ENCODE measurements at places on chromosomes 16 and 17.

GRCh38 chr17:27793168-27793905, 7.0 kb downstream of the NOS2 start:
- no peak for DNase-seq
- H3K27me3 ChIP-seq: peaks cover 13% of the 10 kb centered on the region
- no peak overlapping the region for H3K27ac ChIP-seq
- no peak overlapping the region for H3K4me3 ChIP-seq

DNA sequence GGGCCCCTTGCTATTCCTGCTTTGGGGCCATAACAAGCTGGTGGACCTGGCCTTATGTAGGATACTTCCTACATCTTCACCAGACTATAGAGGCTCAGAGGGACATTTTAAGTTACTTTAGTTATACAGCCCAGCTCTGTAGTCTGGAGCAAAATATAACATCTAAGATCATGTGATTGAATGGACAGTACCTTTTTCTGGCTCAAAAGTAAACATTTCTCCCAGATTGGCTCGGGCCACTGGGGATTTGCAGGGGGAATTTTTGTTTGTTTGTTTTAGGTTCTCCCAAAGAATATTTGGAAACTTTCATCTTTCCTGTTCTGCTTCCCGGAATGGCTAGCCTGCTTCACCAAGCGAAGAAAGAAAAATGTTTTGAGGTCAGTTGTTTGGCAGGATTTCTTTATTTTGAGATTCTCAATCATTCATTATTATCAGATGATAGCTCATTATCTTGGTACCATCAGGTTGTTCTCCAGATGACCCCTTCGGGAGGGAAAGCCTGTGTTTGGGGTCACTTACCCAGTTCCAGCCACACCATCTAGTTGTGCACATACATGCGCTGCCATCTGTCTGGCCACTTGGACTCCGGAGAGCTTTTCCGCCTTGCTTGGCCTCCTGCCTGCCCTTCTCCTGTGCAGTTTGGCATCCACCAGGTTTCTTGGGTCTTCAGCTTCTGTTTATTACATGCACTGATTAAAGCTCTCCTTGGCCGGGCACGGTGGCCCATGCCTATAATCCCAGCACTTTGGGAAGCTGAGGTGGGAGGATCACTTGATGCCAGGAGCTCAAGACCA, 17.2 kb downstream of the IQCK start:
- DNase-seq: no peak
- peaks cover 9% of the 10 kb centered on the region for H3K4me1 ChIP-seq
- H3K4me3 ChIP-seq: no peak overlapping the region
- no peaks in the 10 kb centered on the region for H3K27me3 ChIP-seq
- no peak overlapping the region for H3K27ac ChIP-seq

GRCh38 chr17:67532326-67532871, 155.3 kb downstream of the PITPNC1 start:
- no peak overlapping the region for H3K4me3 ChIP-seq
- no peak for DNase-seq
- H3K36me3 ChIP-seq: no peaks in the 10 kb centered on the region
- H3K27me3 ChIP-seq: no peaks in the 10 kb centered on the region
- peaks cover 20% of the 10 kb centered on the region for H3K4me1 ChIP-seq

- H3K4me1 ChIP-seq: no peaks in the 10 kb centered on the region
- H3K4me3 ChIP-seq: no peak overlapping the region
- no peaks in the 10 kb centered on the region for H3K36me3 ChIP-seq
- peaks cover 28% of the 10 kb centered on the region for H3K27me3 ChIP-seq
- no peak for DNase-seq
Observed at GRCh38 chr16:29107299-29107698, 122.4 kb downstream of the LAT start.

DNA sequence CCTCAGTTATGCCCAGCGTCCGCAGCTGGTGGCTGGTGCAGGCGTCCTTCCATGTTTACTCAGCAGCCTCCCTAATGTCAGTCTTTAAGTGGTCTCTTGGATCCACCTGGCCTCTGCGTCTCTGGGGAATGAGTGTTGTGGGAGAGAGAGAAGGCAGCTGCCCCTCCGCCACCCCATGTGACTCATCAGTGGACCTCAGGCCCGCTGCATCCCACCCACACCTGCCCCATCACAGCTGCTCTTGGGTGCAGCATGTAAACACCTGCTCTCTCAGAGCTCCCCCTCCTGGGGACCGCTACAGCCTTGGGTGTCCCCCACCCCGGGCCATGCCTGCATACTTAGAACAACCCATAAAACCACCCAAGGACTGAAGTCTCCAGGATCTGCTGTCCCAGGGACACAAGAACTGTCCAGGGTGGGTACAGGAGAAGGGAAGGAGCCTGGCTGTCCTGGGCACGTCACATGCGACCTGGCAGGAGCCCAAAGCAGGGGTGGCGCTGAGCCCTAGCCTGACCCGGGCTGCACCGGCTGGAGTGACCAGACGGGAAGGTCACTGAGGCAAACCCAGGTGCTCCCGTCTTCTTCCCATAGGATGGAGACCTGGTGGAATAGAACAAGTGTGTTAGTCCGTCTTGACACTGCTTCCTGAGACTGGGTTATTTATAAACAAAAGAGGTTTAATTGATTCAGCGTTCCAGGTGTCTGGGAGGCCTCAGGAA, 4.2 kb downstream of the C16orf90 start:
- DNase-seq: peak; percentile 40
- peaks cover 28% of the 10 kb centered on the region for H3K4me1 ChIP-seq
- H3K27me3 ChIP-seq: peaks cover 3% of the 10 kb centered on the region
- no peaks in the 10 kb centered on the region for H3K36me3 ChIP-seq
- no peak overlapping the region for H3K4me3 ChIP-seq

- H3K4me3 ChIP-seq: peak overlapping the region; percentile 68
- peaks cover 80% of the 10 kb centered on the region for H3K4me1 ChIP-seq
- peak; percentile 90 for DNase-seq
- no peaks in the 10 kb centered on the region for H3K27me3 ChIP-seq
- peak overlapping the region; percentile 77 for H3K27ac ChIP-seq
- no peaks in the 10 kb centered on the region for H3K36me3 ChIP-seq
Observed at GRCh38 chr16:14405611-14406537, 224.2 kb downstream of the PARN start.

DNA sequence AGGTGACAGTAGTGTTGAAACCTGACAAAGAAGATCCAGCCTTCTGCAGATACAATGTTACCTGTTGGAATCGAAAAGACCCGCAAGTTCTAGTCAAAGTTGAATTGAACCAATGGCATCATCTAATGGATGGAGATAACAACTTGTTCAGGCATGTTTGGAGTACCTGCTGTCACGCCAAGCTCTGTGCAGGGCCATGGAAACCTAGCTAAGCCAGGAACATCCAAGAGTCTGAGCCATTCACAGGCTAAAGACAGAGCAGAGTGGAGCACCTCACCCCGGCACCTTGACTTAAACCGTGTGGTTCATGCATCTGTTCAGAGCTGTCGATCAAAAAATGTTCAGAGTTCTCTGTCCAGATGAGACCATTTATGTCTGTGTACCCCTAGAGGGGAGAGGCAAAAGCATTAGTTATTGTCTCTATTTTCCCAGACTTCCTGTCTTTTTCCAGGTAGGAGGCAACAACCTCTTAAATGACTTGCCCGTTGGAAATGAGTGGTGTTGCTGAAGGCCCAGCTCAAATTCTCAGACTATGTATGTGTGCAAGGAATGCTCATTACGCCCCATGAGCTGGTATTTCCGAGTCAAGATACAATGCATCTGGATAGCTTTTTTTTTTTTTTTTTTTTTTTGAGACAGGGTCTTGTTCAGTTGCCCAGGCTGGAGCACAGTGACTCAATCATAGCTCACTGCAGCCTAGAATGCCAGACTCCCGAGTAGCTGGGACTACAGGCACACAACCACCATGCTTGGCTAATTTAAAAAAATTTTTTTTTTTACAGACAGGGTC, 44.9 kb upstream of the XYLT1 start:
- H3K4me3 ChIP-seq: no peak overlapping the region
- no peaks in the 10 kb centered on the region for H3K27me3 ChIP-seq
- H3K27ac ChIP-seq: no peak overlapping the region
- H3K36me3 ChIP-seq: no peaks in the 10 kb centered on the region
- no peak for DNase-seq
- H3K4me1 ChIP-seq: no peaks in the 10 kb centered on the region

DNA sequence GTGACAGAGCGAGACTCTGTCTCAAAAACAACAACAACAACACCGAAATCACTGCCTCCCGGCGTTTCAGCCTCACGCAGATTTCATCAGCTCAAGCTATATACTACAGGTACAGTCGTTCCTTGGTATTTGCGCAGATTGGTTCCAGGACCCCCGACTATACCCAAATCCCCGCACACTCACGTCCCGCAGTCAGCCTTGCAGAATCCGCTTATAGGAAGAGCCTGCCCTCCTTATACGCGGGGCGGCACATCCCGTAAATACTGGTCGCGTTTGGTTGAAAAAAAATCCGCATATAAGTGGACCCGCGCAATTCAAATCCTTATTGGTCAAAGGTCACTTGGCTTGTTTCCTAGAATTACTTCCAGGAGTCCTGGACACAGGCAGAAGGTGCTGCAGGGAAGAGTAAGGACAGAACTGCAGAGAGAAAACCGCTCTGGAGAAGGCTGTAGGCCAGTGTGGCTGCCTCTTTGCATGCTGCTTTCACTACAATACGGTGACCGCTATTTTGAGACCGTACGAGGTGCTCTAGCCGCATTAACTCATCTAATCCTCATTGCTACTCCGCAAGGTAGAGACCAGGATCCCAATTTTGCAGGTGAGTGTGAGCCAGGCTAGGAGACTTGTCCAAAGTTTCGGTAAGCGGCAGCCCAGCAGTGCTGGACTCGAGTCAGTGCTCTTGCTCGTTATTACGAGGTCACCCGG, 718 bp downstream of the NDUFAB1 start:
- H3K4me1 ChIP-seq: peaks cover 31% of the 10 kb centered on the region
- peak; percentile 61 for DNase-seq
- no peaks in the 10 kb centered on the region for H3K27me3 ChIP-seq
- H3K4me3 ChIP-seq: peak overlapping the region; percentile 72
- peaks cover 34% of the 10 kb centered on the region for H3K36me3 ChIP-seq
- H3K27ac ChIP-seq: peak overlapping the region; percentile 80

DNA sequence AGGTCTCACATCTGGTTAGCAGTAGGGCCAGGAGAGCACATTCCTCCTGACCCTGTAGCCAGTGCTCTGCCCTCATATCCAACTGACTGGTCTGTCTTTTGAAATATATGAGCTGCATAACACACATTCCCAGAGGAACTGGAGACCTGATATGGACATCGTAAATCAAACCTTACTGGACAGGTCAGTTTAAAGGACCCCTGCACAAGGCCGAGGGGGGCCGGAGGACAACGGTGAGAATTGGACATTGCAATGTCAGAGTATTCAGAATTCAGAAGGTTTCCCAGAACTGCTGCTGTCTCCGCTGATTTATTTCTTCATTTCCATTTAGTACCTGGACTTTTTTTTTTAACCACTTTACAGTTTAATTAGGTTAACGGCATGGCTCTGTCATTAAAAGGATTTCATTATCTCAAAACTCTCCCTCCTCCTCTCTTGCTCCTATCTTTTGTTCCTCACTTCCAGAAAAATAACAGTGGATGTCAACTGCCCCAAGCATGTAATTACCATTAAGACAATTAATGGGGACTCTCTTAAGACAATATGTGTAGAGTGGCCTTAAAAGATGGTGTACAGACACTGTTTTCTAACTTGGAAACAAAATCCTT, 4.9 kb downstream of the PMFBP1 start:
- H3K4me3 ChIP-seq: no peak overlapping the region
- DNase-seq: no peak
- H3K27me3 ChIP-seq: no peaks in the 10 kb centered on the region
- no peaks in the 10 kb centered on the region for H3K4me1 ChIP-seq
- no peaks in the 10 kb centered on the region for H3K36me3 ChIP-seq

GRCh38 chr17:77085926-77086432, 54.8 kb upstream of the SEC14L1 start:
- no peaks in the 10 kb centered on the region for H3K36me3 ChIP-seq
- H3K4me3 ChIP-seq: no peak overlapping the region

DNA sequence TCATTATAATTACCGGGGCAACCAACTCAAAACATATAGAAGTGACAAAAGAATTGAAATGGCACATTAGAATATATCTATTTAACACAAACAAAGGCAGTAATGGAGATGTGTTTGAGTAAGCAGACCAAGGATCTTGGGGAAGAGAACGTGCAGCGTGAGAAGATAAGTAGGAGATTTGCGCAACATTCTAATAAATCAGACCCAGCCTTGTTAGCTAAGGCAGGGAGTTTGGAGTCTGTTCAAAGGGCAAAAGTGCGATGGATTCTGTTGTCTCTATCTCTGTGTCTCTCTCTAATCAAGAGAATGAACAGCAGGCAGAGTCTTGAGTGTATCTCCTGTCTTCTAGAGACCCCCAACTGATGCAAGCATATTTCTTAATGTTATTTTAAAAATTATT, 55.0 kb upstream of the FA2H start:
- no peaks in the 10 kb centered on the region for H3K36me3 ChIP-seq
- no peaks in the 10 kb centered on the region for H3K27me3 ChIP-seq
- no peak for DNase-seq
- H3K4me1 ChIP-seq: 0 out of 2 replicates have a peak, but pooled peaks cover 8% of the 10 kb centered on the region
- no peak overlapping the region for H3K4me3 ChIP-seq
- no peak overlapping the region for H3K27ac ChIP-seq

GRCh38 chr17:77613218-77613617, 345.3 kb upstream of the TNRC6C start:
- H3K27ac ChIP-seq: no peak overlapping the region
- H3K27me3 ChIP-seq: peaks cover 14% of the 10 kb centered on the region
- H3K4me3 ChIP-seq: no peak overlapping the region
- no peak for DNase-seq
- no peaks in the 10 kb centered on the region for H3K36me3 ChIP-seq

- H3K4me3 ChIP-seq: peak overlapping the region; percentile 58
- DNase-seq: peak; percentile 54
- peaks cover 35% of the 10 kb centered on the region for H3K4me1 ChIP-seq
- H3K27me3 ChIP-seq: no peaks in the 10 kb centered on the region
- no peak overlapping the region for H3K27ac ChIP-seq
Observed at GRCh38 chr16:31460582-31461002, 1.3 kb downstream of the ARMC5 start.

- DNase-seq: no peak
- no peaks in the 10 kb centered on the region for H3K36me3 ChIP-seq
- H3K27me3 ChIP-seq: no peaks in the 10 kb centered on the region
- H3K4me3 ChIP-seq: no peak overlapping the region
Observed at GRCh38 chr16:17038415-17038814, 432.3 kb downstream of the XYLT1 start.

- no peak for DNase-seq
- no peak overlapping the region for H3K27ac ChIP-seq
- H3K27me3 ChIP-seq: no peaks in the 10 kb centered on the region
- H3K4me3 ChIP-seq: no peak overlapping the region
- H3K4me1 ChIP-seq: 0 out of 2 replicates have a peak, but pooled peaks cover 8% of the 10 kb centered on the region
Observed at GRCh38 chr17:528253-528652, 175.6 kb upstream of the RPH3AL start.

GRCh38 chr17:63268827-63269226, 177.3 kb downstream of the CYB561 start:
- no peak overlapping the region for H3K4me3 ChIP-seq
- DNase-seq: no peak
- no peak overlapping the region for H3K27ac ChIP-seq
- H3K36me3 ChIP-seq: no peaks in the 10 kb centered on the region
- no peaks in the 10 kb centered on the region for H3K27me3 ChIP-seq

GRCh38 chr17:79133214-79133613, 58.6 kb downstream of the ENGASE start:
- peaks cover 37% of the 10 kb centered on the region for H3K27me3 ChIP-seq
- no peak for DNase-seq
- no peak overlapping the region for H3K27ac ChIP-seq

All from HepG2 (cell line).